ENCODE measurements at places on chromosomes 11 and 22.
A peak's percentile ranks its signal among the peaks of the same experiment; 100 is the strongest.

DNA sequence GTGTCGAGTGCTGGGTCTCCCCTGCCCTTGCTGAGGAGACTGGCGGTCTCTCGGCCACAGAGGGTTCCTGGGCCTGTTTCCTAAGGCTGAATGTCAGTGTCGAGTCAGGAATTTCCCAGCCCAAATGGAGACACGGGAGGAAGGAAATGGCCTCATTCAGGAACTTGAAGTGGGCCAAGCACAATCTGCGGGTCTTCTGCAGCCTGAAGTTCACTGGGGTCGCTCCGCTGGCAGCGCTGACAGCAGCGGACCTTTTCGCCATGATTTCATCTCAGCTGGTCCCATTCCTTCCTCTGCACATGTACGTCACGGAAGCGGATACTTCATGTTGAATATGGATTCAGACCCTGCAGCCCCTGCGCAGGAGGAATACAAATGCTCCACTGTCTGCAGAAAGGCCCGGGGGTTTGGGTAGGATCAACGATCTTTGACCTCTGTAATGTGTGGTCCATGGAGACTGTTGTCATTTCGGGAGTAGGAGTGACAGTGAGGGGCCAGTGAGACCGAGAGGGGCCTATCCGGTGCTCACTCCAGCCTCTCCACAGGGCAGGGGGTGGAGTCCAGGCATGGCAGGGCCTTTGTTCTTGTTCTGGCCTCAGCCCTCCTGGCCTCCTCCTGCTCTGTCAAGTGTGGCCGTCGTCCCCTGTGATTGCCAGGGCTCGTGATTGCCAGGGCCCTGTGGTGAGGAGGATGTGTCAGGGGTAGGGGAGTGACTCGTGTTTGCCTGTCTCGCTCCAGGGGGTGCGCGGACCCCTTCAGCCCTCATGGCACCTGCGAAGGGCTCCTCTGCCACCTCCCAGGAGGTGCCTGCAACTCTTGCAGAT, 402.3 kb downstream of the TBC1D22A start:
- peak; percentile 15 for DNase-seq

GRCh38 chr11:129840236-129840635, 24.6 kb downstream of the TMEM45B start:
- no peak for DNase-seq

GRCh38 chr11:6608011-6608410, 4.0 kb downstream of the TAF10 start:
- peak; percentile 41 for DNase-seq

GRCh38 chr22:22764085-22764484, 119.7 kb downstream of the GGTLC2 start:
- no peak for DNase-seq

DNA sequence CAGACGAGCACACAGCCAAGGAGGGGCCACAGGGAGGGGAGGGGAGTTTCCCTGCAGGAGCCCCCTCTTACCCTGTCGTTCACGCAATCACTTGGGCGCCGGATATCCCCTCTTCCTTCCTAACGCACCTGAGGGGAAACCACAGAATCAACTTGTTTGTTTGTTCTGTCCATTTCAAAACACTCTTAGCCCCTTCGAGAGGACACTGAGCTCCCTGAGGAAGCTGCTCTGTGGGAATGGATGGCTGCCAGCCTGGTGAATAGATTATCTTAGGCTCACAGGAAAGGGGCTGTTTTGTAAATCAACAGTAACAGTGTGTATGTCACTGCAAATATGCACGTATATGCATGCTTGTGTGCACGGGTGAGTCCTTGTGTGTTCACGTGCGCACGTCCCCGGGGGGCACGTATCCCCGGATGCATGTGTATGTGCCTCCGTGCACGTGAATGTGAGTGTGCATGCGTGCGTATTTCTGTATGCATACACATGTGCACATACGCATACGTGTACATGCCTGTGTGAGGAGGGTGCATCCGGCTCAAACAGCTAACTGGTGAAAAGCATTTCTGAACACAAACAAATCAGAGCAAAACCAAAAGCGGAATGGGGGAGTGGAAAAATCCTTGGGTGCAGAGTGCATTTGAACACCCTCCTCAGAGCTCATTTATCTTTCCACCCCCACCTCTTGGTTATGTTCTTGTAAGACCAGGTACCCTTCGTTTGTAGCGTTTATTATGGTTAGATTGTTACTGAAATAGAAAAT, 7.2 kb downstream of the ARSA start:
- DNase-seq: peak; percentile 82

- DNase-seq: no peak
Observed at GRCh38 chr11:120027546-120028180, 110.2 kb downstream of the TRIM29 start.

- no peak for DNase-seq
Observed at GRCh38 chr22:46829117-46829891, 66.9 kb downstream of the TBC1D22A start.

- no peak for DNase-seq
Observed at GRCh38 chr11:2410616-2411015, 10.1 kb downstream of the TSSC4 start.

DNA sequence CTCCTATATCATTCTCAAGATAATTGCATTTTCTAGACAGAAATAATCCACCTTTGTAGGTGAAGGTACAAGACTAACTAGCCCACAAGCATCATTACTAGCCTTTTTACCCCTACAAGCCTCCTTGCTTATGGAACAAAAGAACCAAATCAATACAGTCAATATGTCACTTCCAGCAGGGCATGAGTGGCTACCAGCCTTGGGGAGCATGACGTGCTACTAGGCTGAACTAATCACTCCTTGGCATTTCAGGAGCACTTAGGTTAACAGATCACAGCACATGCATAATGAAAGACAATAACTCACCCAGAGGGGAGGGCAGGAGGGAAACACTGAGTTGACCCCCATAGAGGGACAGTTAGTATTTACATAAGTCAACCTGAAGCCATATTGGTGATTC, 2.7 kb downstream of the DRD2 start:
- no peak for DNase-seq

DNA sequence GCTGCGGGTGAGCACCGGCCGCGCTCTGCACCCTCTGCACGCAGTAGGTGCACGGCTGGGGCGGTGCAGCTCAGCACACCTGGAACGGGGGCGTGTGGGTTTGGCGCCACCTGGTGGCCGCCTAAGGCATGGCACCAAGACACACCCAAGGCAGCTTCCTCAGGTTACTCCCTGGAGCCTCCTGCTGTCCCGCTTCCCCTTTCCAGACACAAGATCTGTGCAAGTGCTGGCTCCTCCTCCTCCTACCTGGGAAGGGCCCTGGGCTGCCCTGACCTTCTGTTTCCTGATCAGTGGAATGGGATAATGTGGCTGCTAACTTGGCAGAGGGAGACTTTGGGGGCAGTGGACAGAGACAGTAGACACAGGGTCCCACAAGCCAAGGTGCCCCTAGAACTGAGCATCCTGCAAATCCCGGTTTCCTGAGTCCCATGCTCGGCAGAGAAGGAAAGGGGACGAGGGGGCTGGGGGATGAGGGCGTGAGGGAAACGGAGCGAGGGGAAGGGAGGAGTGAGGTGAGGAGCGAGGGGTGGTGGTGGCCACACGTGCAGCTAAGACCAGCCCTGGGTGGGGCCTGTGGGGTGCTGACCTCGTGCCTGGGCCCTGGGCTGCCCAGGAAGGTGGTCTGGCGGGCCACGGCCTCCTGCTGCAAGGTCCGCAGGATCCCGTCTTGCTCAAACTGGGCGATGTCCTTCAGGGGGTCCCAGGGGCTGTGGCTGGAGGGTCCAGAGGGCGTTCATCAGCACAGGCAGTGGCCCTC, 34.8 kb upstream of the CARS1 start:
- DNase-seq: peak; percentile 78

GRCh38 chr11:97995874-97996273, 1024.9 kb upstream of the CNTN5 start:
- DNase-seq: no peak

DNA sequence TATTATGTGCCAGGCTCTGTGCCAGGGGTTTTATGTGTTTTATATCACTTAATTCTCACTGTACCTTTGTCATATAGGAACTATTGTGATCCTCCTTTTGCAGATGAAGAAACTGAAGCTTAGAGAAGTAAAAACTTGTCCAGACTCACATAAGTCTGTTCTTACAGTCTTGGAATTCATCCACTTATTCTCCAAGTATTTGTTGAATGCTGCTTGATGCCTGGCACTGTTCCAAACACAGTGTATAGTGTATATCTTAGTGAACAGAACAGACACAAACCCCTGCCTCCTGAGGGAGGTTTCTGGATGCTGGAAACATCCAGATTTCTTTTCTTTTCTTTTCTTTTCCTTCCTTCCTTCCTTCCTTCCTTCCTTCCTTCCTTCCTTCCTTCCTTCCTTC, 29.0 kb upstream of the FGF3 start:
- DNase-seq: no peak

- DNase-seq: no peak
Observed at GRCh38 chr11:47867823-47868222, 19.7 kb upstream of the NUP160 start.

DNA sequence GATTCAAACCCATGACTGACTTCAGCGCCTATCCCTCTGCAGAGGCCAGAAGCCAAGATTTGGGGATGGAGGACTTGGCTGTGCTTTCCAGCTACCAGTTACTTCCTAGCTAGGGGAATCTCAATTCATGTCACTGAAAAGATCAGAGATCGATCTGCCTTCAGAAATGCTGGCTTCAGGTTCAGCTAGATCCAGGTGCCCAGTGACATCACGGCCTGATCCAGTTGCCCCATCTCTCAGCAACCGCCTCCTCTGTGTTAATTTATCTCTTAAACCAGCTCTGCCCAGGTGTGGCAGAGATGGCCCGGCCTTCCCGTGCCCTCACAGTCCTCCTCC, 24.2 kb downstream of the CYTH4 start:
- DNase-seq: no peak

DNA sequence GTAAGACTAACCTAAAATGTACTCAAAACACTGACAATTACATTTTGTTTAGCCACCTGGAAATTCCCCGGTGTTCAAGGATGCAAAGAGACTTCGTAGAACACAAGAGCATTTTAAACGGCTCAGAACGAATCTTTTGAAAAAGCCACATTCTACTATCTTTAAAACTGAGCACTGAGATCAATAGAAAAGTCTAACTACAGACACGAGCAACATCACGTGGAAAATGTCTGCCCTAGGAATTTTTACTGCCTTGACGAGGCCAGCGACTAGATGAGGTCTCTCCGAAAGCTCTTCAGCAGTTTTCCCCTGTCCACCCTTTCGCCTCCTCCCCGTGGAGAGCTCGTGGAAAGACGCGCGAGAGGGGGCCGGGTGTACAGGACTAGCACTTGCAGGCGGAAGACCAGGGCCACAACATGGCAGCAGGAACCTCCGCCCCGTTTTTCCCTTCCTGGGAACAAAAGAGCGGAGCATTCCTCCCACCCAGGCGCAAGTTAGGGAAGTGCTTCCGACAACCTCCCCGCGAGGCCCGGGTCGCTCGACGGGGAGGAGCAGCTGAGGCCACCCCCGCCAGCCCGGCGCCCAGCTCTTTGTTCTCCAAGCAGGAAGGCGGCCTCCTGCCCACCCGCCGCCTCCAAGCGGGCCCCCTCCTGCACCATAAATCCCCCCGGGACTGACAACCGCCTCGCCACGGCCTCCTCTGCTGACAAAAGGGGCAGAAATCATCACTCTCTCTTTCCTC, 1.1 kb downstream of the EIF4G2 start:
- peak; percentile 71 for DNase-seq

GRCh38 chr11:64206457-64207255, at the start of gene FERMT3:
FERMT3 (plus strand) TSS chr11:64206721; CDS start chr11:64207365, 644 bp downstream.
- DNase-seq: peak; percentile 81

- DNase-seq: no peak
Observed at GRCh38 chr11:16780146-16780545, 41.7 kb downstream of the C11orf58 start.

- DNase-seq: no peak
Observed at GRCh38 chr11:117328375-117329010, 839 bp downstream of the CEP164 start.

DNA sequence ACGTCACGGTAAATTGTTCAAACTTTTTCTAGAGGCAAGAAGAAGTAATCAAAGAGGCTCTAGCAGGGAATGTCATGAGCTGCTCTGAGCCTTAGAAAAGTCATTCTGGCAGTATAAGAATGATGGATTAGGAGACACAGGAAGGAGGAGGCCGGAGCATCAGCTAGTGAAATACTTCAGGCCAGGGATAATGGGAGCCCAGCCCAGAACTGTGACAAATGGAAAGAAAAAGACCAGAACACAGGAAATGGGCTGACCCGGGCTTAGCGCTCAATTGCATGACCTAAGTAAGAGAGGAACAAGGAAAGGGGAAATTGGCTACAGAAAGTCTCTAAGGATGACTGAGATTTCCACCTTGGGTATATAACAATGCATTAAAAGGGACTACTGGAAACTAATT, 108.6 kb downstream of the LARGE1 start:
- no peak for DNase-seq

GRCh38 chr11:15224466-15224865, 109.7 kb downstream of the INSC start:
- no peak for DNase-seq

GRCh38 chr11:92314499-92314898, 89.9 kb downstream of the FAT3 start:
- DNase-seq: no peak

GRCh38 chr11:10979529-10979928, 121.7 kb upstream of the ZBED5 start:
- DNase-seq: no peak

DNA sequence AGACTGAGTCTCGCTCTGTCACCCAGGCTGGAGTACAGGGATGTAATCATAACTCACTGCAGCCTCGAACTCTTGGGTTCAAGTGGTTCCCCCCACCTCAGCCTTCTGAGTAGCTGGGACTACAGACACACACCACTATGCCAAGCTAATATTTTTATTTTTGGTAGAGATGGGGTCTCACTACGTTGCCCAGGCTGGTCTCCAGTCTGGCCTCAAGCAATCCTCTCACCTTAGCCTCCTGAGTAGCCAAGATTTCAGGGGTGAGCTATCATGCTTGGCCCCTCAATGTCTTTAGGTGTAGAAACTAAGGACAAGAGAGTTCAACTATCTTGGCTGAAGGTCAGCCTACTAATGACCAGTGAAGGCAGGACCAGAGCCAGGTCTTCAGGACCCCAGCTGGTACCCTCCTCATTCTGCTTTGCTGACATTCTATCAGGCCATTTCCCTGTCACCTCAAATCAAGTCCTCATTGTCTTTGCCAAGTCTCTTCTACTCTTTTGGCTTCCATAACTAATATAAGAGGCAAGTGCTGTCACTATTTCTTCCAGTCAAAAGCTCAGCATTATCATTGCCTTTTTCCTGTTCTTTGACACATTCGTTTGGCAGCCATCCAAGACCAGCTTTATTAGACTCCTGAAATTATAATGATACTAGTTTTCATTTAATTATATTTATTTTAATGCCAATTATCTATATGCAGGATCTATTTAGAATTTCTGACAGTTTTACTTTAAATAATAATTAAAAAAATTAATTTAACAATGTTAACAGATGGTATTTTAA, 264.2 kb upstream of the PITPNB start:
- no peak for DNase-seq
